ENCODE measurements at places on chromosomes 7 and 10. TPM values are rescaled to one million over a fixed set of nuclear protein-coding genes. Genes with fewer than 3 reads are reported as not detected.

CRYGN gene
- 0.32 TPM for total RNA-seq

RASA4 gene
- 18.9 TPM for total RNA-seq

HECW1 gene
- 3.6 TPM for total RNA-seq

ADRA2A gene
- total RNA-seq, result 0.07 TPM

NXPH1 gene
- total RNA-seq, result 1.0 TPM

- H3K4me1 ChIP-seq, result peaks cover 5% of the 10 kb centered on the region
- no peaks in the 10 kb centered on the region for H3K36me3 ChIP-seq
- no peak for DNase-seq
- H3K4me3 ChIP-seq, result no peak overlapping the region
- H3K27ac ChIP-seq, result no peak overlapping the region
These were observed 52.2 kb upstream of the ZPBP start for GRCh38 chr7:50145226-50145625.

DNA sequence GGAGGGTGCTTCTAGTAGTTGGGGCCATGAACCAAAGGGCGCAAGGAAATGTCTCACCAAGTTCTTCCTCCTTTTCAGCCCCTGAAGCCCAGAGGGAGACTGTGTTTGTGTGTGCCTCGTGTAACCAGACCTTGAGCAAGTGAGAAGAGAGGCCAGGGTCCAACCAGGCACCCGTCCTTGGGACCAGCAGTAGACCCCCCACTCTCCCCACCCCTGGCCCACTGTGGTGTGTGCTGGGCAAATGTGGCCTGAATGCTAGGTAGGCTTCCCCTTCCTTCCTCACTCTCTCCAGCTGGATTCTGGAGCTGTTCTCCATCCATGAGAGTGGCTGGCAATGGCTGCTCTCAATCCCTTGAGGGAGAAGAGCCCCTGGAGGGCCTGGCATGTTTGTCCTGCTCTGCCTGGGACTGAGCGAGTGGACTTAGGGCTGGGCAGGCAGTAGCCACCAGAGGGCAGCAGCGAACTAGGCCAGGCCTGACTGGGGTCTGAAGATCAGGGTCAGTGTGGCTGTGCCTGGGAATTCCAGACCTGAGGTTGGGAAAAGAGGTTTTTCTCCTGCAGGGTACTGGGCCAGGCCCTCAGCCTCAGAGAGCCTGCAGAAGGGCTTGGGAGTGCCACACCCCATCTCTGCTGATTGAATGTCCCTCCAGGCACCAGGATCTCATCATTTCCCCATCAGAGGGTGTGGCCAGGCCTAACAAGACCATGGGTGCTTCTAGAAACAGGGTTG is 12.5 kb downstream of the SFRP5 start:
- H3K4me3 ChIP-seq, result no peak overlapping the region
- peak; percentile 82 for DNase-seq
- H3K4me1 ChIP-seq, result peaks cover 5% of the 10 kb centered on the region
- peaks cover 2% of the 10 kb centered on the region for H3K36me3 ChIP-seq

GRCh38 chr7:34755008-34755407 is 97.0 kb downstream of the NPSR1 start:
- H3K36me3 ChIP-seq, result no peaks in the 10 kb centered on the region
- peaks cover 7% of the 10 kb centered on the region for H3K4me1 ChIP-seq
- no peak overlapping the region for H3K4me3 ChIP-seq
- no peaks in the 10 kb centered on the region for H3K27me3 ChIP-seq

- H3K36me3 ChIP-seq, result no peaks in the 10 kb centered on the region
- H3K27me3 ChIP-seq, result peaks cover 13% of the 10 kb centered on the region
- no peak for DNase-seq
- no peak overlapping the region for H3K27ac ChIP-seq
These were observed 345.2 kb upstream of the SHH start for GRCh38 chr7:156157409-156158012.

DNA sequence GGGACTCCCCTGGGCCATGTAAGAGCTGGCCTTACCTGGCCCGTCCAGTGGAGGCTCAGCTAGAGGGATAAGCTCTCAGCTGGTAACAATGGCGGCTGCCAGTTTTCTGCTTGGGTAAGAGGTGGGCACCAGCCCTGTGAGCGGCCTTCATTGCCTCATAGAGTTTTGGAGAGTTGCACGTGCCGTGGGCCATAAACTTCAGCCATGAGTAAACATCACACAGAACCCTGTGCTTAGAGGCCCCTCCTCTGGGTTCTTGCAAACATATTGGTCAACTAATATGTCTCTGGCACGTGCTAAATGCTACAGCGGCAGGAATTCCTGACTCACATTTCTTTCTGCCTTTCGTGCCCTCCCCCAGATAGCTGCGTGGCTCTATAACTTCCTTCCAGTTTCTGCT is 103.9 kb upstream of the LEP start:
- no peak overlapping the region for H3K27ac ChIP-seq
- DNase-seq, result no peak
- no peaks in the 10 kb centered on the region for H3K36me3 ChIP-seq
- peaks cover 59% of the 10 kb centered on the region for H3K27me3 ChIP-seq
- peak overlapping the region; percentile 68 for H3K4me3 ChIP-seq

DNA sequence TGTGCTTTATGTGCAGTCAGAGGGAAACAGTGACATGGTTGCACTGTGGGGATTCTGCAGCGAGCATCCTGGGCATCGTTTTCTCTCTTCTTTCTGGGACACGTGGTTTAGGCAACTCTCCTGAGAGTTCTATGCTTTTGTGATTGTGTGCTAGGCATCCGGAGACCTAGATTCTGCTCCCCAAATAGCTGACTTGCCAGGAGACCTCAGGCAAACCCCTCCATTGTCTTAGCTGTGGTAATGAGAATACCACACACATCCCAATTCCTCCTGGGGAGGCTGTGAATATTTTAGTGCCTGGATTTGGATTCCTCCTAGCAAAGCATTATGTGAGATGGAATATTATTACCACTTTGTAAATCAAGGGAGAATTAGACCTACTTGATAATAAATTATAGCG is 611.9 kb upstream of the C7orf33 start:
- no peak overlapping the region for H3K27ac ChIP-seq
- no peak overlapping the region for H3K4me3 ChIP-seq
- peaks cover 3% of the 10 kb centered on the region for H3K36me3 ChIP-seq
- no peaks in the 10 kb centered on the region for H3K4me1 ChIP-seq
- H3K27me3 ChIP-seq, result no peaks in the 10 kb centered on the region
- DNase-seq, result no peak

DNA sequence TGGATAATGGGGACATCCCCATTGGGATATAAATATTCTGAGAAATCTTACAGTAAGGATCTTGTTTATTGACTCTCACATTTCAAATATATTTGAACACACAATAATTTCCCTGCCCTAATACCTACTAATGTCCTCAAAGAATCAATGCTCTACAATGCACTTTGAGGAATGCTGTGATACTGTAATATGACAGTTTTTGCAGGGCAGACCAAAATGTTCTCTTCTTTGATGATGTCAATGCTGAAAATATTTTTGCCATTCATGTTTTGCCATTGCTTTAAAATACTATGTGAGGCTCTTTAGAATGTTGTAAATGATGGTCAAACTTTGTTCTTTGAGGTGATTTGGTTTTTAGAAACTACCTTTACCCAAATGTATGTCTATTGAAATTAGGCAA is 594.1 kb downstream of the INHBA start:
- peaks cover 10% of the 10 kb centered on the region for H3K4me1 ChIP-seq
- H3K36me3 ChIP-seq, result no peaks in the 10 kb centered on the region
- DNase-seq, result no peak

DNA sequence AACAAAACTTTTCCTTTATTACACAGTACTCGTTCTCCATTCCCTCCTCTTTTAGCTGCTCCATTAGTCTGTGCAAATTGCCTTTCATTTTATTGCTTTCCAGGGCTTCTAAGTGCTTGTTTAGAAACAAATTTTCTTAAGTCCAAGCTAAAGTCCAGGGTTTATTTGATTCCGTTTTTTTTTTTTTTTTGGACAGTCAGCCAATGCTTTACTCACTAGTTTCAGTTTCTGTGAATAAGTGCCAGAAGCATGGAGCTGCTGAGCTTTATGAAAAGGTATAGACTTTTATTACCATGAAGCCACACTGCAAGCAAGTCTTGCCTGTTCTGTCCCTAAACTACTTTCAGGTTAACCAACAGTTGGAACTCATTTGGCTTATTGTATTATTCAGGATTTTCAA is 455.0 kb downstream of the GFRA1 start:
- H3K27me3 ChIP-seq, result no peaks in the 10 kb centered on the region
- no peak overlapping the region for H3K4me3 ChIP-seq
- peaks cover 5% of the 10 kb centered on the region for H3K4me1 ChIP-seq

DNA sequence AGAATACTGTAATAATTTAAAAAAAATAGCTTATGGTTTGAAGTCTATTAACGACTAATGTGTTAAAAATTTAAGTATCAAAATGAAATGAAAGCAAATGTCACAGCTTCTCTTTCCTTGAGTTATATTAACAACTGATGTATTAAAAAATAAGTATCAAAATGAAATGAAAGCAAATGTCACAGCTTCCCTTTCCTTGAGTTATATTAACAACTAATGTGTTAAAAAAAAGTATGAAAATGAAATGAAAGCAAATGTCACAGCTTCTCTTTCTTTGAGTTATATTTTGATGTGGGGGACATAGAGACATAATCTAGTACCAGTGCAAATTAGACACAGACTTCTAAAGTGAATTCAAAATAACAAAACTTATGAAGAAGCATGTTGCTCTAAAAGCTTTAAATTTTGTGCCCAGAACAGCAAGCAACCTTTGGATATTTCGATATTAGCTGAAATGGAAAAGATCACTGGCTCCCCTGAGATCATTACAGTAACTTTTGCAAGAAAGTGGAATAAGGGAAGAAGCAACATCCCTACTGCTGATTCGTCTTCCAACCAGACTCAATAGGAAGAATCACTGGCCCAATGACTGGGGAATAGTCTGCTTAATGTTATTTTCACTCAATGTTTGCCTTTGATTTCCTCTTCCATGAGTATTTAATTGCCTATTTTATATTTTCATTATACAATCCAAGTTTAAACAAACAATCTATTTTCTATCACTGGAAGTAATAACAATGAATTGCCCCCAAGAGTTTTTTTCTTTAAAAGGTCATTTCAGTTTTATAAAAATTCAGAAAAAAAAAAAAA is 8.0 kb downstream of the SKAP2 start:
- peaks cover 93% of the 10 kb centered on the region for H3K27me3 ChIP-seq
- H3K4me1 ChIP-seq, result peaks cover 7% of the 10 kb centered on the region
- H3K27ac ChIP-seq, result no peak overlapping the region
- peak overlapping the region; percentile 25 for H3K4me3 ChIP-seq

GRCh38 chr7:37683246-37684120 is at the start of gene GPR141:
TSS of gene GPR141 (plus strand) at chr7:37683766. CDS start at chr7:37740394, 56,628 bp downstream.
- no peak for DNase-seq
- no peaks in the 10 kb centered on the region for H3K36me3 ChIP-seq
- no peak within 1 kb of the TSS for H3K4me3 ChIP-seq
- no peaks in the 10 kb centered on the region for H3K4me1 ChIP-seq
- no peak within 1 kb of the TSS for H3K27ac ChIP-seq

- peaks cover 9% of the 10 kb centered on the region for H3K27me3 ChIP-seq
- peaks cover 14% of the 10 kb centered on the region for H3K4me1 ChIP-seq
- H3K27ac ChIP-seq, result peak overlapping the region; percentile 1
- H3K36me3 ChIP-seq, result no peaks in the 10 kb centered on the region
- DNase-seq, result peak; percentile 63
These were observed 6.0 kb downstream of the MBLAC1 start for GRCh38 chr7:100132697-100133151.

- no peak overlapping the region for H3K27ac ChIP-seq
- no peaks in the 10 kb centered on the region for H3K27me3 ChIP-seq
- no peak for DNase-seq
- peaks cover 16% of the 10 kb centered on the region for H3K4me1 ChIP-seq
- no peaks in the 10 kb centered on the region for H3K36me3 ChIP-seq
These were observed 50.7 kb downstream of the ODAD2 start for GRCh38 chr10:27948186-27948585.

DNA sequence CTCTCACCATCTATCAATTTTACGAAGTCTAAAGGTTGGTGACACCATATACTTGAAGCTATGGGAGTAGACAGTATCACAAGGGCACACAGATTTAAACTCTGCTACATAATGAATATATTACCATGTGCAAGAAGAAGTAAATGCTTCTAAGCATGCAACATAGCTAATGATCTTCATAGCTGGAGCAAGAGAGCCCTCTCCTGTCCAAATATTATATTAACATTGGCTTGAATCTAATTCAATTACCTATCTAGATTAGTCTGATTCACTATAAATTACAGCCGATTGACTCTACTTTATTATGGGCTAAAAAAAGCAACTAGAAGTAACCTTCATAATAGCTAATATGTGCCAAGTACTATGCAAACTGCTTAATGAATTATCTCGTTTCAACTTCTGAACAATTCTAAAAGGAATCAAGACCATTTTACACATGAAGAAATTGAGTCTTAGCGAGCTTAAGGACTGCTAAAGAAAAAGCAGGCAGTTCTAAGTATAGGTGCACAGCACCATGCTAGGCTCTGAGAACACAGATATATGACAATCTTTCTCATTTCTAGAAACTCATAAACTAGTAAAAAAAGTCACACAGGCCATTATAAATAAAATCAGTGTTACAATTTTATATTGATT is 21.9 kb downstream of the FRA10AC1 start:
- no peak overlapping the region for H3K4me3 ChIP-seq
- no peak overlapping the region for H3K27ac ChIP-seq
- no peaks in the 10 kb centered on the region for H3K4me1 ChIP-seq
- no peaks in the 10 kb centered on the region for H3K27me3 ChIP-seq
- H3K36me3 ChIP-seq, result no peaks in the 10 kb centered on the region
